ENCODE measurements at places on chromosomes 6 and 20. TPM values are rescaled to one million over a fixed set of nuclear protein-coding genes. Genes with fewer than 3 reads are reported as not detected.

FANCE gene
- 8.9 TPM for total RNA-seq

NOX3 gene
- total RNA-seq = not detected

CCDC170 gene
- total RNA-seq = 0.74 TPM

HAO1 gene
- not detected for total RNA-seq

TRIM15 gene
- not detected for total RNA-seq

L3MBTL1 gene
- 14.8 TPM for total RNA-seq

IFNGR1 gene
- 41.1 TPM for total RNA-seq

CLVS2 gene
- 43.3 TPM for total RNA-seq
